GM12892 (cell line): ENCODE measurements at places on chromosomes 12 and 14.

DNA sequence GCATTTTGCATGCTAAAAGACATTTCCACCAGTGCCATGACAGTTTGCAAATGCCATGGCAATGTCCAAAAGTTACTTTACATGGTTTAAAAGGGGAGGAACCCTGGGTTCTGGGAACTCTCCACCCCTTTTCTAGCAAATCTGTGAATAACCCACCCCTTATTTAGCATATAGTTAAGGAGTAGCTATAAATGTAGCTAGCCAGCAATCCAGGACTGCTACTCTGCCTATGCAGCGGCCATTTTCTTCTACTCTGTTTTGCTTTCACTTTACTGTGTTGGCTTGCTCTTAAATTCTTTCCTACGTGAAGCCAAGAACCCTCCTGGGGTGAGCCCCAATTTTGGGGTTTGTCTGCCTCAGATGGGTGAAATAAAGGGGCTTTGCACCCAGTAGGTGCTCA is 141.0 kb downstream of the PTPN11 start:
- no peak for DNase-seq

GRCh38 chr12:11719678-11720099 is 70.2 kb downstream of the ETV6 start:
- no peak for DNase-seq

GRCh38 chr14:75734854-75735253 is 73.8 kb downstream of the TTLL5 start:
- DNase-seq = no peak

GRCh38 chr12:116650062-116650461 is 87.8 kb downstream of the SPRING1 start:
- DNase-seq = no peak

GRCh38 chr12:20950248-20950647 is 139.7 kb downstream of the SLCO1B3 start:
- DNase-seq = no peak
